ENCODE measurements at places on chromosomes 12 and 14. TPM values are rescaled to one million over a fixed set of nuclear protein-coding genes. Genes with fewer than 3 reads are reported as not detected.

GRCh38 chr14:21997300-21997699, 323.7 kb upstream of the OR4E1 start:
- DNase-seq: no peak
- H3K36me3 ChIP-seq: no peaks in the 10 kb centered on the region
- no peak overlapping the region for H3K4me3 ChIP-seq
- no peak overlapping the region for H3K27ac ChIP-seq
- no peaks in the 10 kb centered on the region for H3K4me1 ChIP-seq
- peaks cover 9% of the 10 kb centered on the region for H3K27me3 ChIP-seq

- H3K36me3 ChIP-seq: no peaks in the 10 kb centered on the region
- no peak for DNase-seq
- H3K4me1 ChIP-seq: no peaks in the 10 kb centered on the region
- H3K4me3 ChIP-seq: no peak overlapping the region
Observed at GRCh38 chr12:88360343-88360742, 218.2 kb downstream of the TMTC3 start.

DNA sequence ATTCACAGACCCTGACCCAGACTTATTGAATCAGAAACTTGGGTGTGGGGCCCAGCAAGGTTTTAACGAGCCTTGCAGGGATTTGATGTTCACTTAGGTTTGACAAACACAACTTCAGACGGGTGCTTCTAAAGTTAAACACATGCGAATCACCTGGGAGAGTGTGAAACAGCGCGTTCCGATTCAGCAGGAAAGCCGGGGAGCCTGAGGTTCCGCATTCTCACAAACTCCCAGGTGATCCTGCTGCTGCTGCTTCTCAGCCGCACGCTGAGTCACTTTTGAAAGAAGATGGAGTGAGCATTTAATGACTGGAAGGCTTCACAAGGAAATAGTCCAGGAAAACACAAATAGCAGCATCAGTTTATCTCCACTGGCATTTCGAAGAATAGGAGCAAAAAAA, 44.2 kb upstream of the DDX11 start:
- H3K27ac ChIP-seq: no peak overlapping the region
- no peaks in the 10 kb centered on the region for H3K36me3 ChIP-seq
- H3K4me1 ChIP-seq: no peaks in the 10 kb centered on the region

DNA sequence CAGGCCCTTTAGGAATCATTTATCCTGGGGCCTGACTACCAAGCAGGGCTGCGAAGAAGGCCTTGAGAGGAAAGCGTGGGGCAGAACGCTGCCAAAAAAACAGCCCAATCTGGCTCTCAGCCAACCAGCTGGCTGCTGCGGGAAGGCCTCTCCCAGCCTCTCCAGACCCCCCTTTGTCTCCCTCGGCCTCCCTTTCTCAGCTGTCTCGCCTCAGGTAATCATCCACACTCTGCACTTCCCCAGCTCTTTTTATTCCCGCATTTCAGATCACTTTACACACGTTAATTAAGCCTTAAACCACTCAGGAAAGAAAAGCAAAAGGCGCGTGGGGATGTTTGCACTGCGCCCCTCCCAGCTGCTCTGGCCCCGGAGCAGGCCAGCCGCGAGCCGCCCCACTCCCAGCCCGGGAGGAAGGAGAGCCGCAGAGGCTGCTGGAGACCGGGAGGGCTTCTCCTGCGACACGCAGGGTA, 208.2 kb upstream of the FOXN3 start:
- no peak for DNase-seq
- H3K36me3 ChIP-seq: no peaks in the 10 kb centered on the region
- H3K4me3 ChIP-seq: no peak overlapping the region
- no peaks in the 10 kb centered on the region for H3K27me3 ChIP-seq
- peaks cover 25% of the 10 kb centered on the region for H3K4me1 ChIP-seq

OR11G2 gene
- not detected for total RNA-seq

HHIPL1 gene
- total RNA-seq: not detected

ST8SIA1 gene
- total RNA-seq: not detected

PLEKHD1 gene
- total RNA-seq: 0.12 TPM

All from B cell (primary cell).